ENCODE measurements at places on chromosomes 7 and 10.

DNA sequence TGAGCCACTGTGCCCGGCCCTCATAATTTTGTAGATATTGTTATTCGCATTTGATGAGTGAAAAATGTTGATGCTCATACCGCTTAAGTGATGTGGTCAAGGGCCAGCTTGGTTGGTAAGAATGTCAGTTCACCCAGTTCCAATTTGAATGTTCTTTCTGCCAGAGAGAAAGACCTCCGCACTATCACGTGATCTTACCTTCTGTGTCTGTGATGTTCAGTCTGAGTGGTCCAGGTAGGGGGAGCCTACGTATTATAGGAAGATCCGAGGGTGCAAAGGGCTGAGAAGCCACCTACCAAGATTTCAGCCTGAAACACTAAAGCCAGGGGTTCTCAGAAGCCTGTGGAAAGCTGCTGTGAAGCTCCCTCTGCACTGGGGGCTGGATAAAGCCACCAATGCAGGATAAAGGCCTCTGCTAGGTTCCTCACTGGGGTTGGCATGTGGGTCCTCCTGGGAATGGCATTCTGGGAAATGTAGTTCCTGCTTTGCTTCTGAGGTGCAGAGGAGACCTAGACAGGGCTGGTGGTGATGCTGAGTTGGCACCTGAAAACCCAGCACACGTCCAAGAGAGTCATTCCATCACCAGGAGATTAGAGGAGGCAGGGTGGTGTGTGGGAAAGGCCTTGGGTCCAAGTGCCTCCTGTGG is 64.7 kb upstream of the AOAH start:
- no peak for DNase-seq

GRCh38 chr10:73937333-73938043 is 26.6 kb downstream of the PLAU start:
- DNase-seq: no peak

- no peak for DNase-seq
Measured at GRCh38 chr10:93065675-93066543, 5.3 kb downstream of the CYP26C1 start.

GRCh38 chr7:63899691-63900393 is 98.8 kb upstream of the ZNF722 start:
- peak; percentile 66 for DNase-seq

- DNase-seq: peak; percentile 73
Measured at GRCh38 chr7:117955046-117955445, 81.8 kb upstream of the CTTNBP2 start.

DNA sequence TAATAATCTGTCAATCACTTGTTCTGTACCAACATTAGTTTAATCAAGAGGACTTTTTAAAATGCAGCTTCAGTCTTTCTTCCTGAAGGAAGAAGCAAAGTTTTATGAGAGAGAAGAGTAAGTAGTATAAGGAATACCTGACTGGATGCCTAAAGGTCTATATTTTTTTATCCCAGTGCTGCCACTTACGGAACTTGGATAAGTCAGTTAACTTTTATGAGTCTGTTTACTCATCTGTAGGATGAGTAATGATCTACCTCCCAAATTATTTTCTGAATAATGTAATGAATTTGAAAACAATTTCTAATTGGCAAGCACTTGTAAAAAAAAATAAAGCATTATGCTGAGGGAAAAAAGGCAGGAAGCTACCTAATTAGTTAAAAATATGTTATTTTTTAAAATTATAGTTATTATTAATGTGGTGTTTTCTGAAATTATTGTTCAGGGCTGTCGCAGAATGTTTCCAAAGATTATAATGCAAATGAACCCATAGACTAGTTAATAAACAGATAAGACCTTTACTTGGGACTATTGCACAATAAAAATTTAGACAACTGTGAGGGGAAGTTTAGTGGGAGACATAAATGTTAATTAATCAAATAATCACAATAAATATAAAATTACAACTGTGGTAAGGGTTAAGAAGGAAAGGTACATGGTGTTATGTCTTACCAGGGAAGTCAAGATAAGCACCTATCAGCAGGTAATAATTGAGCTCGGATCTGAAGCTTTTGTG is 24.6 kb downstream of the SLK start:
- DNase-seq: no peak

DNA sequence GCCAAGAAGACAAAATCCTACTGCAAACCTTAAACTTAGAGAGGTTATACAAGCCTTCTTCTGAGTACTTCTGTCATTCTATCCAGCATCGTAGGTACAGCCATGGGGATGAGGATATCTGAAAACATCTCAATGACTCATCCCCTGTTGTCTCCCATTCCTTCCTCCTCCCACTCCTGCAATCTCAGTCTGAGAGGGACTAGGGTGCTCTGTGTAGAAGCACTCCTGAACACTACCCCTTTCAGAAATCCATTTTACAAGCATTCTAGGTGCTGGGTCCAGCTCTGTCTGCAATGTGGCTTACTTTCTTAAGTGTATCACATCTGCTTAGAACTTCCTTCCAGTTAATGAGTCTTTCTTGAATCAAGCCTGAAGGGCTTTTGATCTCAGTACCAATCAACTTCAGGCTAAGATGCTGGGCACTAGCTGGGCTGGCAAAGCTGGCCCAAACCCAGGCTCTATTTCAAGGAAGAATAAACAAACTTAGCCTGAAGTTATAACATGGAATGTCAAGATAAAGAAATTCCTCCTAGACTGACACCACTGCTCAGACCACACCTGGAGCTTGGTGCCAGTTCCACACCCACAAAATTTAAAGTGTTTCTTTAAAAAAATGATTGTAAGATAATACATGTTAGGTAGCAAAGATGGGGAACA is 270.3 kb upstream of the AOAH start:
- no peak for DNase-seq

GRCh38 chr7:28714459-28715120 is 243.5 kb downstream of the TRIL start:
- no peak for DNase-seq

DNA sequence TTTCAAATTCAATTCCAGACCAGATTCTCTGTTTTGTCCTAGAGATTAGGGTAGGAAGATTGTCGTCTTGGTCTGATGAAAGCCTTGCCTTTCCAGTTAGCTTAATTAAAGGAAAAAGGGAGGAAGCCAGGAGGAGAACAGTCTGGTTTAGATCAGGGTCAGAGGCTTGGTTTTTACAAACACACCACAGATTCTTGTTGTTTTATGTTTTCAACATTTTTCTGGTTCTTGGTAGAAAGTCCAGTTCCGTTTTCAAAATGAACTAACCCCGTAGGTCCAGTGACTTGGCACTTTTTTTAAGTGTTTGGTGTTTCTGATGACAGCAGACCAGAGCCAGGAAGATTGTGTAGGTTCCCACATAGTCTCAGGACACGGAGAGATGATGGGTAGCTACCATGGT is 167.1 kb upstream of the INHBA start:
- no peak for DNase-seq

Data from NCI-H1105 (cell line).